Spinal cord (tissue), 10 donors: ENCODE measurements at places on chromosomes 3 and 15.

DNA sequence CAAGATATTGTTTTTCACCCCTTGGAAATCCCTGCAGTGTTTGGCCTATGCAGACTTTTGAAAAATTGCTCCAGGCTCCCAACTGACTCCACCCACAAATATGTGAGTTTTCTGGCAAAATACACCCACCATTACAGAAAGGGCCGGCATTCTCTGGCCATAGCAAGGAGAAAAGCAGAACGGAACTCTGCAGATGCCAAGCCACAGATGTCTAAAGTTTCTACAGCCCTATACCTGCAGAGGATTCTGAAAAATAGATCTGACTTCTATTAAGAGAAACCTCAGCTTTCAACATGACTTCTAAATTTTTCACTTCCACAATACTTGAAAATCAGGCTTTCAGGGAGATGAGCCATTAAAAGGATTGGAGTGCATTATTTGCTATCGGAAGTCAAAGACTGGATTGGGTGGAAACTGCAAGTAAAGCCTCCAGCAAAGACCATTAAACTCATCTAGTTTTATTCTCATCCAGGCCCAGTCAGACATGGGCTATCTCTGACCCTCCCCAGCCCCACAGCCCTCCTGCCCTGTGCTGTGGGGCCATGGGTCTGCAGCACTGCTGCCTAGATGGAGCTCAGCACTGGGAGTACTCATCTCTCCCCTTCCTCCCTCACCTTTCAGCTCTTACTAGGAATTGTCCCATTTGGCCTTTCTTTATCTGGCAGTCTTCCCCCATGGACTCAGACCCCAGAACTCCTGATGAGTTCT lies 243.1 kb upstream of the GOLGA6L4 start:
- DNase-seq: no peak

DNA sequence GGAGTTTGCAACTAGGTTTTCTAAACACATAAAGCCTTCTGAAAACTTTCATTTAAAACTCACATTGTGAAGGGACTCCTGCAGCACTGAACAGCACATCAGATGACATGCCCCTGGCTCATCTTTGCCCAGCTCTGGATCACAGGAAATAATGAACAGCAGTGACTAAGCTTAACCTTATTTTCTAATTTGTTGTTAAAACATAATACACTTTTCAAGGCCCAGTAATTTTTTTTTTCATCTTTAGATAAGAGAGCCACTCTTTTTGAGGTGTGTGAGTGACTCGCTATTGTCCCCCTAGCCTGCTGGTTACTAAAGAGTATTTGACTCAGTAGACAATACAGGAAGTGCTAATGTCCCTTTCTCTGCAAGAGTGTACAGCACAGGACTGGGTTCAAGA lies 204.0 kb downstream of the OSBPL10 start:
- no peak for DNase-seq

DNA sequence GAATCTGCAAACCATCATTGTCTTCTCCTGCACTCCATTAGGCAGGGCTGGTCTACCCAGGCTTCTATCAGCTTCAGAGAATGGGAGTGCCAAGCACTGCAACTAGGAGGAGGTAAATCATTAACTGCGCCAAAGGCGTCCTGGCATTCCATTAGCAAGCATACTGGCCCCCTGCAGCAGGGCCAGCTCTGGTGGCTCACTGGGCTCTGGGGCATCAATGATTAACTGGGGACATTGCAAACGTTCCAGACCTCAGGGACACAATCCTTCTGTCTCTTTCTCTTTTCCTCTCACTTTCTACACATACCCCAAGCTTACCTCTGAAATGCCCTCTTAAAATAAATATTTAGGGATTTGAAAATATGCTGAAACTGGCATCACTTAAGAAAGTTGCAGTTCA lies 129.0 kb downstream of the MYLK start:
- no peak for DNase-seq

DNA sequence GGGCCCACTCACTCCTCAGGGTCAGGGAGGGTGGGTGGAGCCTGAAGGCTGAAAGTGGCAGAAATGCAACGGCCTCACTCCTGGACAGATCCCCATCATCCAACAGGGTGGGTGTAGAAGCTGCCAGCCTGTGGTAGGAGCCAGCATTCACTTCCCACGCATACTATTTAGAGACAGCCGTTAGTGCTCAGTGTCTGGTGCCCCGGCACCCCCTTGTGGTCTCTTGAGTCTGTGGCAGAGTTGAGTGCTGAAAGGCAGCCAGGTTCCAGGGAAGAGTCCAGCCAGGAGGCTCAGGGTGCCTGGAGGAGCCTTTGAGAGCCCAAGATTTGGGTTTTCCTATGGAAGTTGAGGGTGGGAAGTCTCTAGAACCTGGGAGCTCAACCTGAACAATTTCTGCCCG lies 2.1 kb upstream of the GNAT1 start:
- peak; percentile 90 for DNase-seq

GRCh38 chr3:189745622-189746021 lies 114.4 kb downstream of the TP63 start:
- no peak for DNase-seq

DNA sequence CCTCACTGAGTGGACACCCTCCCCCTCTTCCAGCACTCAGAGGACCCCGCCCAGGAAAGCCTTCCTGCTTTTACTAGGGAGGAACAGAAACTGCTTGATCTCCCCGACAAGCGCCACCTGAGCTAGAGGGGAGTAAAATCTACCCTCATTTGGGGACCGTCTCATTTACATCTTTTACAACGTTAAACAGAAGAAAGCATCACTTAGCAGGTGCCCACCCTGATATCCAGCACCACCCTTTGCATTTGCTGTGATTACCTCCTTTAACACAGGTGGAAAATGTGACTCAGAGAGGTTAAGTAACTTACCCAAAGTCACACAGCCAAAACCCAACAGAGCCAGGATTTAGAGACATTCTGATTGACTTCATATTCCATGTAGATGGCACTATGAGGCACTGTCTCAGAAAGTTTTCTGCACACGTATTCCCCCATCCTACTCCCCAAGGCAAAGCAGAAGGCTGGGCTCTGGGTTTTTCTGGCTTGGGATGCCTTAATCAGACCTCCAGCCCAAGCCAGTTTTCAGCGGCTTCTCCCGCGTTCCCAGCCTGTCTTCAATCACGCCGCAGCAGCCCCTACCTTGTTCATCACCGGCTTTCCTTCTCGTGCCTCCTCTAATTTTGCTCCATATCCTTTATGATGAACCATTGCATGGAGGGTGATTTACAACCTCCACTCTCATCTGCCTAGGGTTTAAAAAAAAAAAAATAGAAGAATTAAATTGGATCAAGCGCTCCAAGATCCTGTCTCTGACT lies 314.6 kb upstream of the PROK2 start:
- no peak for DNase-seq

DNA sequence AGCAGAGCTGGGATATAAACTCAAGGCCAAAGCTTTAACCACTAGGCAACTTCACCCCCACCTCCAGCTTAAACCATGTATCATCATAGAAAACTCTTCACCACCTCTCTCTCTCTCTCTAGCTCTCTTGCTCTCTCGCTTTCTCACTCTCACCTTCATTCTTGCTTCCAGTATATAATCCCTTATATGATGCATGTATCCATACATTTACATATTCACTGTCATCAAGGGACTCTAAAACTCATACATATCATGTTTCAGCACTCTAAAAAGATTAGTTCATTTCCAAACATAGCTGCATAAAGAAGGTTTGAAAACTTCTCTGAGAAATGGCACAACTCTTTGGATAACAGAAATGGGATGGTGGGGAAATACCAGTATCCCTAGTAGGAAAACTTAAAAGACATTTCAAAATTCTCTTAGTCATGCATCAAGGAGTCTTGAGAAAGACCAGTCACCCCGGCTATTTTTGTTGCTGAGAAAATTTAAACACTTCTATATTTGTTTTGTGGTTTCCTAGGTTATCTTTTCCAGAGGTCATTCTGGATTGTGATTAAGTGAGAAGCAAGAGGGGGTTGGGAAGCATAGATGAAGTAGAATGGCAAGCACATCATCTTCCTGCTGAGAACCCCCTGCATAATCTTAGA lies 447.8 kb upstream of the THBS1 start:
- DNase-seq: no peak

- DNase-seq: no peak
Observed at GRCh38 chr3:195766671-195767070, 45.1 kb downstream of the MUC4 start.

- DNase-seq: no peak
Observed at GRCh38 chr3:147312786-147313280, 93.5 kb downstream of the ZIC4 start.

GRCh38 chr3:49916686-49917085 lies 12.9 kb downstream of the MON1A start:
- DNase-seq: no peak

- DNase-seq: no peak
Observed at GRCh38 chr15:39588531-39589192, 7.8 kb downstream of the THBS1 start.

DNA sequence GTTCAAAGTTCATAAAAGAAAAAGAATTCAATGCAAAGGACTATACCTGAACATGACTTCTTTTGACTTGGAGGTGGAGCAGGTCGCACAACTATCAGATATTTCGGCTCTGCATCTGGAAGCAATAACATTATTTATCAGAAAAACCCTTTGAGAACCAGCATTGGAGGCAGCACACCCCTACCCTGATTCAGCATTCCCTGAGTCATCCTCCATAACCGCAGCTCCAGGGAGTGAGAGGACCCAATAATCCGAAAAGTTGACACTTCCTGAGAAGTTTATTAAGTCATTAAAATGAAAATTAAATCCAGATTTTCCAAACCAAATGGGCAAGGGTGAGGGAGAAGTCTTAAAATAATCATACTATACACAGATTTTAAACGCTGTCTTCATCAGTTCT lies 90.6 kb downstream of the ABI3BP start:
- DNase-seq: no peak

- DNase-seq: no peak
Observed at GRCh38 chr15:89645680-89646079, 9.6 kb downstream of the KIF7 start.

DNA sequence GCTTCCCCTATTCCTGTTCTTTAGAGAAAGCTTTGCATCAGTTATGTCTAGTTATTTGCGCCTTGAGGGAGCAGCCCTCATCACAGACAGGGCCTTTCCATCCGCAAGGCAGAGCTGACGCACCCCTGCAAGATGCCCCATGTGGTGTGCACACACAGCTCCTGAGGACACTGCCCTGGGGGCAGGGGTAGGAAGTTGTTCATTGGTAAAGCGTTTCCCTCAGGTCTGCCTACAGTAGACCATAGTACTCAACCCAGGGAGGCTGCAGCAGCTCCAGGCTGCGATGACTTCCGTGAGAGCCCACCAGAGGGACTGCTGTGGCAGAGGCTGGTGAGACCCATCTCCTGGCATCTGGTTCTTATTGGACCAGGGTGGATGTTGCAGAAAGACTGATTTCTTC lies 55.1 kb upstream of the PLXNA1 start:
- no peak for DNase-seq

GRCh38 chr15:49621887-49622286 lies 1.0 kb downstream of the DTWD1 start:
- DNase-seq: no peak

GRCh38 chr3:23202921-23203707 lies at the start of gene UBE2E2:
Gene UBE2E2, plus strand, starts transcription at chr3:23203327.
- peak; percentile 46 for DNase-seq

DNA sequence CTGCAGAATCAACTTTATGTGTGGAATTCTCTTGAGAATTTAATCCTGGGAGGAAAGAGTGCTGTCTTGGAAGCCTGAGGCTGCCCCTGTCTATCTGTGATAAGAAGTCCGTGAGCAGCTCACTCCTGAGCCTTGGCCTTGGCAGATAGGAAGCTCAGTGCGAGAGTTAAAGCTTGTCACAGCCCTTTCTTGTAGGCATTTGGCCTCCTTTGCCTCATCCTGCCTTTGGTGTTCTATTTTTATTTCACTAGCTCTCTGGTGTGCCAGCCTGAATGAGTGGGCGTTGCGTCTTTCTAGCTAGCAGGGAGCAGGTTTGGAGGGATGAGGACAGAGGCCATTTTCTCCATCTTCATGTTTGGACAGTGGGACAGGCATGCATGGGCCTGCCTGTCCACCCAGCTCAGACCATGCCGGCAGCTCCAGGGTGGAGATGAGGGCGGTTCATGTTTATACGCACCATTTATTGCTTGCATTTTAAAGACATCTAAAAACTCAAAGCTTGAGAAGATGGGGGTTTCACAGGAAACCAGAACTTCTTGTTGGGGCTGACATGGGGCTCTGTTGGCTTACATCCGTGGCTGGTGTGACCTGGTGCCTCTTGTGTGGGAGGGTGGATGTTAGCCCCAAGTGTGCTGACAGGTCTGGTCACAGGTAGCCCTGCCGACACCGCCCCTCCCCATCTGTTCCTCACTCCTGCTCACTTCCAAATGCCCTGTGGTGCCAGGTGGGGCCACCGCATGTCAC lies 29.8 kb downstream of the IRAK2 start:
- DNase-seq: no peak

- no peak for DNase-seq
Observed at GRCh38 chr15:31376511-31376910, 49.9 kb downstream of the KLF13 start.

DNA sequence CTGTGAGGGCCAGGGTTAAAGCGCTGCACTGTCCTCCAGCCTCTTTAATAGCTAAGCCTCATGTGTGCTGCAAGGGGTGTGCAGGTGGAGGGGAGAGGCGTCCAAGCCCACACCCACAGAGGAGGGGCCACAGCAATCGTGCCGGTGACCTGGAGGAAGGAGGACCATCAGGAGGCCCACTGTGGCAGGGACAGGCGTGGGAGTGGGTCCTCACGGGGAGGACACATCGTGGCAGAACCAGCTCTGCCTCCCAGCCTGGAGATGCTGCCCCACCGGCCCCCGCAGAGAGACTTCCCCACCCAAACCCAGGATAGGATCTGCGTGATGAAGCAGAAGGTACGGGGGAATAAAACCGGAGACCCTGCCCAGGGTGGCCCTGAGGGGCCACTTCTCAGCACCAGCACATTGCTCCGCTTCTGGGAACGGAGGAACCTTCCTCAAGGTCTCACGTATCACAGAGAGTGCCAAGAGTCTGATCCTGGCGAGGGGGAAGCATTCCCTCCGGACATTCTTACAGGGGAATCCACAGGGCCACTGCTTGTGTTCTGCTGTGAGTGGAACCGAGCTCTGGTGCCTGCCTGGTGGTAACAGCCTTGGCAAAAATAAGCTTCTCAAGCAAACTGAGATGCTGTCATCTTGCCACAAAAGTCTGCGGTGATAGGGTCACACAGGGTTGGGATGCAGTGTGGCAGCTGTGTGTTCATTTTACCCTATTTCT lies 199.8 kb downstream of the XXYLT1 start:
- DNase-seq: no peak

- no peak for DNase-seq
Observed at GRCh38 chr3:42814914-42815507, 5.8 kb downstream of the ACKR2 start.

GRCh38 chr3:119555309-119555735 lies 4.1 kb downstream of the CD80 start:
- no peak for DNase-seq
